ENCODE measurements at places on chromosomes 5 and 9. TPM values are rescaled to one million over a fixed set of nuclear protein-coding genes. Genes with fewer than 3 reads are reported as not detected.

PTBP3 gene
- total RNA-seq = 18.9 TPM

OLFM1 gene
- total RNA-seq = 0.16 TPM

EQTN gene
- total RNA-seq = not detected

SPINK13 gene
- not detected for total RNA-seq

SOX30 gene
- not detected for total RNA-seq

APBB3 gene
- 6.9 TPM for total RNA-seq

CEL gene
- total RNA-seq = 0.52 TPM

BTNL9 gene
- total RNA-seq = not detected

IRX1 gene
- total RNA-seq = 1.7 TPM

SLC34A3 gene
- not detected for total RNA-seq

SPATA6L gene
- 0.26 TPM for total RNA-seq

NMUR2 gene
- total RNA-seq = 0.24 TPM

PFN3 gene
- total RNA-seq = not detected

CSF1R gene
- not detected for total RNA-seq

FOXE1 gene
- total RNA-seq = not detected

ARL14EPL gene
- not detected for total RNA-seq

HSD17B3 gene
- not detected for total RNA-seq

C9orf153 gene
- not detected for total RNA-seq

PCDHA8 gene
- not detected for total RNA-seq

NEURL1B gene
- total RNA-seq = 6.1 TPM

SLIT3 gene
- 3.4 TPM for total RNA-seq

PPP2R2B gene
- not detected for total RNA-seq

PRR7 gene
- 9.3 TPM for total RNA-seq

SH3GL2 gene
- not detected for total RNA-seq

XPA gene
- 7.2 TPM for total RNA-seq

RNF38 gene
- 14.9 TPM for total RNA-seq

CDX1 gene
- not detected for total RNA-seq

TNFSF8 gene
- total RNA-seq = not detected

TMEM267 gene
- 8.4 TPM for total RNA-seq

DDX4 gene
- total RNA-seq = not detected

SHC3 gene
- total RNA-seq = 6.5 TPM

CBY3 gene
- total RNA-seq = not detected

SAXO1 gene
- total RNA-seq = not detected

SPATA31A3 gene
- total RNA-seq = not detected

RETREG1 gene
- 0.16 TPM for total RNA-seq

DPM2 gene
- total RNA-seq = 21.7 TPM

NCS1 gene
- total RNA-seq = 57.9 TPM

OTP gene
- 0.24 TPM for total RNA-seq

PHF24 gene
- 0.40 TPM for total RNA-seq
